ENCODE measurements at places on chromosomes 7 and 10.

DNA sequence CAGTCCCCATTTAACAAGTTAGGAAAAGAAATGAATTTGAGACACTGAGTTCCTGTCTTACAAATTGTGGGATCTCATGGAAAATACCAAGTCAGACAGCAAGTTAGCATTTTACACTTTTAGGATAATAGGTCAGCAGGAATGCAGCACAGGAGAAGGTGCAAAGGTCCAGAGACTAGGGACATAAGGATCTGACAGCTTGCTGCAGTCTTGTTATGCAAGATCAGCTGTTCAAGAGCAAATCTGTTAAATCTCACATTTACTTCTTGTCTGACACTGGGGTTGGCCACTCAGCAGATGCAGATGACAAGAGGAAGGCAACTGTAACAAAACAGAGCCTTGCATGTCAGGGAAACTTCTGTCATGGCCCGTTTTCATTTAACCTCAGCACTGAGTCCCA lies 239.6 kb downstream of the PHF14 start:
- DNase-seq: no peak

DNA sequence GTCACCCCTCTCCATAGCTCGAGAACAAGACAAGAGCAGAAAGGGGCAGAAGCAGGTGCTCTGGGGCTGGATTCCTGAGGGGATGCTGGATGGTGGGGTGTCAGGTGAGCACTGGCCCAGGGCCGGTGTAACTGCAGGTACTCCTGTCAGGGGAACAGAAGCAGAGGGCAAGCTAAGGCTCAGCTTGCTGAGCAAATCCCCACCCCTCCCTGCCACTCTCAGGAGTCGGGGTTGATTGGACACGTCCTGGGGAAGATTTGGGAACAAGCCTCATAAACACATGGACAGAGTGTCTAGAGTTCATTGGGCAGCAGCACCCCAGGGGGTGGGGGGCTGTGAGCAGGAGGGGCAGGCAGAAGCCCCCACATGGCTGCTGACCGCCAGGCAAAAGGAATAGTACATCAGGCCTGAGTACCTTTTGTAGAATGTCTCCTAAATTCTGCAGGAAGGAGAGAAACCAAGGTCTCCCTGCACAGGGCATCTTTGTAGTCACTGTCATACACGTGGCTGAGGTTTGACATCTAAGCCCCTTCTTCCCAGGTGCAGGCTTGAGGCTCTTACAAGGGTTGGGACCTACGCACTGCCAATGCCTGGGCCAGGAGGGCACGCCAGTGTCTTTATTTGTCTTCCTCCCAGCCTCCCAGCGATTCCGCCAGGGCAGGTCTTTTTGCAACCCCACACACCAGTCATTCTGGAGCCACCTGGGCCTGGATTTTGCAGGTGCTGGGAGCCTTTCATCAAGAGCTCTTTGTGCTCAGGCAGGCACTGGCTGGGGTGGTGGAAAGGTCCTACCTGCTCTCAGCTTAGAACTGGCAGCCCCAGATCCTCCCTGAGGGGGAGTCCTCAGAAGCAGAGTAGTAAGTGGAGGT lies 2.8 kb downstream of the CALML3 start:
- no peak for DNase-seq

DNA sequence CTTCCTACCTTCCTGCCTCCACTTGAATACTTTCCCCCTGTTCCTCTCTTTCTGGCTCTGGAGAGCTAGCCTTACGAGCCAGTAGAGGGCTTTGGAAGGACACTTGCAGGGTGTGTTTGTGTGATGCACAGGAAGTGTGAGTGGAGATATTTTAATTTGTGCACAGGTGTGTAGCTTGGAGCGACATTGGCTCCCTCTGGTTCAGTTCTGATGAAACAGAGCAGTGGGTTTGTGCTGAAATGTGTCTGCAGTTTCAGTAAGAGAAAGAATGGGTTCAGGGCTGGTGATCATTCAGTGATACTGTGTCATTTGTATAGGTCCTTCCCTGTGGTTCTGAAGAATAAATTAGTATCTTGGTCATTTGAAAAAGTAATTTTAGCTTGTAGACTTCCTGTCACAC lies 86.9 kb downstream of the SND1 start:
- no peak for DNase-seq

- DNase-seq: no peak
Measured at GRCh38 chr7:104482362-104483037, 154.1 kb downstream of the LHFPL3 start.

DNA sequence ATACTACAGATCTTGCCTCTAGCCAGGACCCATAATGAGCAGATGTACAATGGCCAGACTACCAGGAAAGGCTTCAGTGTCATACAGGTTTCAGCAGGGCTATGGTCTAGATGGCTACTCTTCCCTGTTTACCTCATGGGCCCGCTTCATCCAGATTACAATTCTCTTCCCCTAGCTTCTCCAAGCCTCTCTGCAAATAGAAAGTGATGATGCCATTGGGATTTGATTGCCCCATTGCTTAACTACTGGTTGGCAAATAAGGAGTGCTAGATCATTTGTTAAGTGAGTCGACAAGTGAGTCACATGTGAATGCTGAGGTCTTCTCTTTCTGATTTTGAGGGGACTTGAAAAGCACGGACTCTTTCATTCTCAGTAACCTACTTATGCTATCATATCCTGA lies 361.5 kb upstream of the LRRTM3 start:
- DNase-seq: no peak

- no peak for DNase-seq
Measured at GRCh38 chr7:150719436-150719835, 3.0 kb downstream of the GIMAP1 start.

DNA sequence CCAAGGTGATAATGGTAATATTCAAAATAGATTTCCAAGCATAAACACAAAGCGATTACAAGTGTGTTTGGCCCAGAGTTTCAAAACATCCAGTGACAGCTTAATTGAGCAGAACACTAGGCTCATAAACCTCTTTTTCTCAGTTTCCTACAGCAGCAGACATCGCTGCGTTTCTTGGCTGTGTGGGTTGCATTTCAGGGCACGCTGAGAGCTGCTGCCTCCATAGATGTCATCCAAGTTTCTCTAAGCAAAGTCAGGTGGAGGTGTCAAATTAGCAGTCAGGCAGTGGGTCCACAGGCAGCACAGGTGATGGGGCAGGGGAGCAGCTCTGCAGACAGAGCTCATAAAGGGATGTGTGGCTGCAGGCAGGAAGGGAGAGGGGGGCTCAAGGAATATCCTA lies 50.5 kb upstream of the COL13A1 start:
- no peak for DNase-seq

DNA sequence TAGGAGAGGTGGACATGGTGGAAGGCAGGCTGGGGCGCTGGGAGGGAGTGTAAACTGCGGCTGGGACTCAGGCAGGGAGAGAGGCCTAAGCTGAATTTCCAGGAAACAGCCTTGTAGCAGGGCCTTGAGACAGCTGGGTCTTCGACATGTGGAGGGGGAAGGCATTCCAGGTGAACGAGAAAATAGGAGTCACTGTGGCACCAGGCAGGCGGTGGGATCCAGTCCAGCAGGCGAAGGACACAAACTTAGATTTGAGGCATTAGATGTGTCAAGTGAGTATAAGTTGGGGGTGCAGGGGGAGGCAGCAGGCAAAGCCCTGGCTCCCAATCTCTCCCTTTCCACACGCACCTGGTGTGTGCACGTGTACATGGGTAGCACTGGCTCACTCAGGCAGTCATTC lies 105.3 kb downstream of the PTPN20 start:
- no peak for DNase-seq

DNA sequence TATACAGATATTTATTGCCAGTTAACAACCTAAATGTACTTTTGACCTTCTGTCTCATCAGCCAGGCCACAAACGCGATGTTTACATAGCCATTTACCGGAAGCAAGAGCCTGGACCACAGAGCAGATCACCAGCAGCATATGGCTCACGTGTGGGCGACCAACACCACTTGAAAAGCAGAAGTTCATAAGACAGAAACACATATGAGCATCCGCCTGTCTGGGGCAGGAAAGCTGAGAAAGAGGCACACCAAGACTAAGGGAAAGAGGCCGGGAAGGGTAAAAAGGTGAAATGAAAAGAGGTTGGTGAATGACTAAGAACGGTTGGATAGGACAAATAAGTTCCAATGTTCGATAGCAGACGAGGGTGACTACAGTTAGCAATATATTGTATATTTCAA lies 1.3 kb downstream of the ABCB1 start:
- DNase-seq: peak; percentile 79

GRCh38 chr10:114893251-114893650 lies 44.7 kb upstream of the TRUB1 start:
- DNase-seq: no peak

DNA sequence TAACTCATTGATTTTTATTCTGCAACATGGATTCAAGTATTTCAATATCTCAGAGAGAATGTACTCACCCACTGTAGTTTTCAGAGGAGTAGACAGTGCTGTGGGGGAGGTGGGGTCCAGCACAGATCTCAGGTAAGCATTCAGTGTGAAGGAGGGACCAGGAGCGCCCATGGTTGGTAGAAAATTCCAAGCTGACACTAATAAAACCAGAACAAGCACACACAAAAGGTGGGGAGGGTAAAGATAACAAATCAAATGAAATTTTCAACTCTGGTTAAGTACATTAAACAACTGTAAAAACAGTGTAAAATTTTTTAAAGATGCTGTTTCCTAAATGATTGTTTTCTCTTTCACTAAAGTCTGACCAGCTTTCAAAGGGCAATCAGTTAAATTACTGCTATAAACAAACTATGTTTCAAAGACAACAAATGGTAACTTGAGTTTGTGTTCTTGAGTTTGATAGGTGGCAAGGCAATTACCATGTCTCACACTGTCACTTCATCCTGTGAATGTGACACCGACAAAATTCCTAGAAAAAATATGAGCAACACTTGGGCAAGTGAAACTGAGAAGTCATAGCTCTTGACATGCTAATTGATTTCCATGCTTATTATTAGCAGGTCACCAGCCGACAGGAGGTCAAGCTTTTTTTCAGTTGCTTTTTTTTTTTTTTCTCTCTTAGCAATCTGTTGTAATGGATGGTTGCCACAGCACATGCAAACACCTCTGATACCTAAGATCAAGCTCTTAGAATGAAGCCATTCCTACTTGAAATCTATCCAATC lies 205.8 kb upstream of the SLC26A5 start:
- no peak for DNase-seq

GRCh38 chr10:100485366-100485765 lies 22.6 kb downstream of the WNT8B start:
- DNase-seq: no peak

DNA sequence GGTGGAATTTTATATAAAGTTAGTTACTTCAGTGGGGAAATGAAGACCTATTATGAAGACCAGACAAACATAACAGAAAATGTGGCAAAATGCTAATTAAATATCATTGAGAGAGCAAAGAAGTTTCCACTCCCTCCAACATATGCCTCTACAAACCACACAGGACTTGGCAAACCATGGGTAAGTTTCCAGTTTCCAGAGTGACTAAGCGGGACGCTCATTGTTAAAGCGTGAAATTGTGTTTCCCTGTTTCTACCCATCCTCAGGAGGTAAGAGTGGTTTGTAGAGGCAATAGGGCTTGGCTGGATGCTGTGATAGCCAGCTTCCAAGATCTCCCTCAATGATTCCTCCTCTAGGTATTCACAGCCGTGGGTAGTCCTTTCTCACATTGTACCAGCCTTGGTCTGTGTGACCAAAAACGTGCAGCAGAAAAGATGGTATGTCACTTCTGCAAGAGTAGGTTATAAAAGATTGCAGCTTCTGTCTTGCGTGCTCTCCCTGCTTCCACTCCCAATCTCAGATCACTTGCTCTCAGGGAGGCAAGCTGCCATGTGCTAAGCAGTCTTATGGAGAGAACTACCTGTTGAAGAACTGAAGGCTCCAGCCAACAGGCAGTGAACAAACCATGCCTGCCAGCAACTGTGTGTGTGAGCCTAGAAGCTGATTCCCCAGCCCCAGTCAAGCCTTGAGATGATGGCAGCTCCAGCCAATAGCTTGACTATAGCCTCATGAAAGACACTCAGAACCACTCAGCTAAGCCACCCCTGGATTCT lies 35.7 kb downstream of the CBX3 start:
- DNase-seq: no peak

DNA sequence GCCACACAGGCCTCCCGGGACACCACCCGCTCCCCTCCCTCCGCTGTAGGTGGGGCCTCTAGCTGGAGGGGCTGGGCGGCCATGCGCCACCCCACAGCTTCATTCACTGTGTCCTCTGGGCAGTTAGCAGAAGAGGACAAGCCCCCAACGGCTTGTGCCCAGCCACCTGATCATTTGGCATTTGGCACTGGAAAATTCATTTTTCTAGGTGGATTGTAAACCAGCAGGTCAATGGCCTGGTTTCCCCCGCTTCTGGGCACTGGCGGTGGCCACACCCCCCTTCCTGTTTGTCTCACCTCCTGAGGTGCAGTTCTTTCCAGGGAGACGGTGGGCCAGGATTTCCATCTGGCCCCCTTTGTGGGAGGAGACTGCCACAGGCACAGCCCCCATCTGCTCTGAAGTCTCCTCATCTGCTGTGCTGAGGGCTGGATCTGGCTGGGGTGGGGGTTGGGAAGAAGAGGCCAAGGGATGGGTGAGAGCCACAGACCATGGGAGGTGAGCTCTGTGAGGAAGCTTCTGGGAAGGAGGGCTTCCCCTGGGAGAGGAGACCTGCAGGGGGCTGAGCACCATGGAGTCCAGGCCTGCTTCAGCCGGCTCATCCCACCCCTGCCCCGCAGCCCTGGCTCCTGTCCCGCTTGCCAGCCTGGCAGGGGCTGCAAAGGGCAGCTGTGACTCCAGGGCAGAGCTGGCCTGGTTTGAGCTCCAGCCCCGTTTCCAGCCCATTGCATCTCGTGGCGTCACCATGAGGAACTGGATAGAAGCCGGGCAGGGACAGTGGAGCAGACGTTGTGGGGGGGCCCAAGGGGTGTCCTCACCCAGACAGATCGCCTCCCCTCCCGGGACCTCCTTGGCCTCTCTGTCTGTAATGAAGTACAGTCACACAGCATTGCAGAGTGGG lies 40.1 kb upstream of the SLC29A3 start:
- DNase-seq: no peak

GRCh38 chr10:97685395-97685958 lies 1.6 kb downstream of the AVPI1 start:
- no peak for DNase-seq
